ENCODE measurements at places on chromosomes 12 and 14.

GRCh38 chr12:106265116-106265515 is 17.3 kb upstream of the CKAP4 start:
- no peak for DNase-seq

DNA sequence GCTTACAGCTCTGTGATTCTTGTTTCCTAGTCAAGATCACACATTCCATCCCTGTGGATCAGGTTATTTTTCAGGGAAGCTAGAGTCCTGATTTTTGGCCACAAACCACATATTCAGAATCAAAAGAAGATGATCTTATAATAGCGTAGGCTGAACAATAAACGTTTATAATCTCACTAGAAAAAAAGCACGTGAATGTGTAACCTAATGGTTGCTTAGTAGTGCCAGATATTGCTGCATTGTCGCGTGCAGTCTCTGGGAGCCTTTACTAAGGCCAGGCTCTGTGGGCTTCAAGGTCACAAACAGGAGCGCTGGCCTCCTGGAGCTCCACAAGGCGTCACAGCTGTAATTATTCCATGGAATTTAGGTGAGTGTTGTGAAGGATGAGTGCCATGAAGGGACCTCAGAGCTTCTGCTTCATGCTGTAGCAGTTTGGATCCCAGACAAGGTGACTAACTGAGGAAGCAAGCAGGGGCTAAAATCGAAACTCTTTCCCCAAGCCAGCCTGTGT is 17.4 kb downstream of the CDKN1B start:
- DNase-seq, result no peak

GRCh38 chr14:74922752-74923401 is at the start of gene RPS6KL1:
Gene RPS6KL1, minus strand, starts transcription at chr14:74923260. Its CDS starts 1,719 bp downstream, at chr14:74921541.
- DNase-seq, result peak; percentile 92

GRCh38 chr14:104403421-104404220 is 175.9 kb upstream of the C14orf180 start:
- no peak for DNase-seq

DNA sequence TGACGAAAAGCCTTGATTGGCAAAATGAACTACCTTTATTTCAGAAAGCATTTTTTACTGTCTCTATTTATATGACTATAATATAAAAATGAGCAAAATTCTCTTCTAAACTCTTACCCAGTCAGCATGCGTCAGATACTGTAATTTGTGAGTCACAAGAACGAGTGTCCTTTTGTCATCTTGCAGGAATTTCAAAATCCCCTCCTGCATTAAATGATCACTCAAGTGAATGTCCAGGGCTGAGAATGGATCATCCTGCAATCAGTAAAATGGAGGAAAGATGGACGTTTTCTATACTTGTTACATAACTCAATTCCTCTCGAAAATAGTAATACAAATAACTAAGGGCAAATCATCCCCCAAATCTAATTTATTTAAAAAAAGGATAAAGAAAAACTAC is 77.7 kb upstream of the KCNJ8 start:
- DNase-seq, result no peak

- DNase-seq, result no peak
Measured at GRCh38 chr12:55767156-55767555, 24.2 kb downstream of the GDF11 start.

- no peak for DNase-seq
Measured at GRCh38 chr12:110279566-110280375, 1.3 kb upstream of the ATP2A2 start.

DNA sequence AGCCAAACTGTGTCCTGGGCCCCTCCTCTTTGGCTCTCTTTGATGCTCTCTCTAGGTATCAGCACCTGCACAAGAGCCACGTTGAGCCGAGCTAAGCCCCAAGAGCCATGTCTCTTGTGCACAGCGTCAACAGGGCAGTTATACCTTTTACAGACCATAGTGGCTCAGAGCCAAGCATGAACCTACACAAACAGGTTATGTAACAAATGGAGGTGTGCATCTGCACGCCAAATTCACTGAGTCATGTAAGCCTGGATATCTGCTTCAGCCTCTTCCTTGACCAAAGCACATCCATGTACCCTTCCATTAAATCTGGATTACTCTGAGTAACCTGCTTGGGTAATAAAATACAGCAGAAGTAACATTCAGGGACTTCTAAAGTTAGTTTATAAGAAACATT is 509.7 kb downstream of the NAV3 start:
- no peak for DNase-seq

- no peak for DNase-seq
Measured at GRCh38 chr14:101564819-101565698, 3.8 kb downstream of the DIO3 start.

Measured in dermis blood vessel endothelial cell (primary cell).